HFF-Myc (cell line): ENCODE measurements at places on chromosomes 1 and 21.
A peak's percentile ranks its signal among the peaks of the same experiment; 100 is the strongest.

DNA sequence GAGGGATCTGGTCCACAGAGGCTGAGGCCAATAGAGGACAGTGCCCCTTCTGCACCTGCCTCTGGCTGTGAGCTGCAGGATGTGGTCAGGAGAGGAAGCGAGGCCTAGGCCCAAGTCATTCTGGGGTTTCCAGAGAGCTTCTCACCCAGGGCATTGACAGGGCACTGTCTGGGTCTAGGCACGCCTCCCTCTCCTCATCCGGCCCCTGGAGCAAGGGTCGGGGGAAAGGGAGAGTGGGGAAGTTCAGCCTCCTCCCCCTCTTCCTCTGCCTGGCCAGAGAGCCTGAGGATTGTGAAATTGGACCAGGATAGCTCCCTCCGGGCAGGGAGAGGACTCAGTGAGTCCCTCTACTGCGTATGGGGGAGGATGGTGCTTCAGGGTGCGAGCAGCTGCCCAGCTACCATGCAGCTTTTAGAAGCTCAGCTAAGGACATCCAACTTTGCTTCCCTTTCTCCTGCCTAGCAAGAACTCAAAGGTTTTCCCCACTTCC lies 6.3 kb upstream of the INAVA start:
- no peak for DNase-seq

- no peak for DNase-seq
These were observed 1.0 kb upstream of the NAXE start for GRCh38 chr1:156590326-156591180.

GRCh38 chr1:216827251-216827650 lies 104.0 kb upstream of the ESRRG start:
- DNase-seq: no peak

DNA sequence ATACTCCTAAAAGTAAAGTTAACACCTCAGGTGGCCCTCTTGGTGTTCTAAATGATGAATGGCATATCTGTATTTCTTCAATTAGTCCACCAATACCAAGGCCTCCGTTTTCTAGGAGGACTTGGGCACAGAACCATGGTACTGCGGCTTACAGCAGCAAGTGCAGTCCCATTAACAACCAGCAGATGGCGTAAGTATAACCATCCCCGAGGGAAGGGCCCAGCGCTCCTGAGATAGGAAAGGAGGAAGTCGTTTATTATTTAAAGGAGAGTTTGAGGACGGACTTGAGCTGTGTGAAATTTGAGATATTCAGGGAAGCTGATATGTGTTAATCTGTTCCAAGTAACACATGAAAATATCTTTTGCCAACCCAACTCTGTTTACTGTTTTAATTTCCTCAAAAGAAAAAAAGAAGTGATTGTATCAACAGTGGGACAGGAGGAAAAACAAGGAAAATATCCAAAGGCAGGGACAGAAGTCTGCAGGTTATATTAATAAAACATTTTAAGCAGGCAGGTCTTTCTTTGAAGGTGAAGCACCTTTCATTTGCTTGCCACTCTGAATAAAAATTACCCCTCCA lies 37.7 kb upstream of the KCNJ15 start:
- DNase-seq: peak; percentile 70

GRCh38 chr1:51168936-51169335 lies 66.9 kb downstream of the C1orf185 start:
- DNase-seq: no peak

GRCh38 chr1:12567288-12567819 lies 50.7 kb downstream of the DHRS3 start:
- no peak for DNase-seq

GRCh38 chr1:89064632-89065031 lies 376 bp downstream of the GBP1 start:
- DNase-seq: no peak

DNA sequence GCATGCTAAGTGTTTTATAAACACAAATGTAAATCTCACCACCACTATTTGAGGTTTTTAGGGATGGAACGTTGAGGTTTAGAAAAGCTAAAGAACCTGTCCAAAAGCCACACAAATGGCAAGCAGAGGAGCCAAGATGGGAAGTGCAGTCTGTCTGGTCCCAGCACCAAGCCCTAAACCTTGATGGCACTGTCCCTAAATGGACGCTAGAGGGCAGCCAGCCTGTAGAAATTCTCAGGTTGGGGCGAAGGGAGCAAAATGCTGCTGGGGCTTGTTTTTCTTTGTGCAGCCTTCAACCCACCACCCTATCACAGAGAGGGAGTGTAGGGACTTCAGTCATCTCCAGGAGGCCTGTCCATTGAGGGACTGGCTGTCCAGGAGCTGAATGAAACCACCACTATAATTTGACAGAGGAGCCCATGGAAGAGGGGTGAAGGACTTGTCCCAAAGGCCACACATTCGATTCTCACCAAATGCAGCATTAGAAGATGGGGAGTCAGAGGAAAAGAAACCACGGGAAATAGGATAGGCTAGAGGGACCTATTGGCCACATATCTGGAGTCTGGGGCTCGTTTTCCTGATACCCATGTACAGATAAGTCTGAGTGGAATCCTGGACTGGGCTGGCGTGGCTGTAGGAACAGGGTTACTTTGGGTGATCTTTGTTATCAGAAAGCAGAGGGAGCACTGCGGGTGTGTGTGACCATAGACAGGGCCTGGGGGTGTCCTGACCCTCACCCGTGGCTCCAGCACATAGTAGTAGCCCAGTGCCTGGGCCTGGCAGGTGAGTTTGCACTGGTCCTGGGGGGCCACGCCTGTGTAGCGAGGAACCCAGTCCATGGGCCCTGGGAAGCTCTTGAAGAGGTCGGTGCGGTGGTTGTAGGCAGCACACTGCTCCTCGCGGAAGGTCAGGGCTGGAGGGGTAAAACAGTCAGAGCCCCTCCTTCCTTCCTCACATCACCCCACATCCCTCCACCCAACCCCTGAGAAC lies 6.1 kb downstream of the ADAMTS4 start:
- no peak for DNase-seq

DNA sequence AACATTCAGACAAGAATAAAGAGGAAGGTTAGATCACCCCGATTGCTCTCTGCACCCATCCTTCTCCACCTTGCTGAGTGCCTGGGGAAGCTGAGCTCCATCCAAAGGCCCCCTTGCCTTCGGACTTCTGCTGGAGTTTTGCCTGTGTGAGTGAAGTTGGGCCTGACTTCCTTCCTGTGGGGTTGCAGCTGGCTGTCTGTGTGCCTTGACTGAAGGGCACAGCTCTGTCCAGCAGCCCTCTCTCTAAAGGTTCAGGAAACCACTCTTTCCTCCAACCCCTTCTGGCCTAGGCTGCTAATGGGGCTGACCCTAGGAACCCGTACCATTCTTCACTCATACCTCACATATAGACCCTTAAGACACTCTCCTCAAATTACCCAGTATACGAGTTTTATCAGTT lies 173.4 kb upstream of the HMCN1 start:
- DNase-seq: no peak

DNA sequence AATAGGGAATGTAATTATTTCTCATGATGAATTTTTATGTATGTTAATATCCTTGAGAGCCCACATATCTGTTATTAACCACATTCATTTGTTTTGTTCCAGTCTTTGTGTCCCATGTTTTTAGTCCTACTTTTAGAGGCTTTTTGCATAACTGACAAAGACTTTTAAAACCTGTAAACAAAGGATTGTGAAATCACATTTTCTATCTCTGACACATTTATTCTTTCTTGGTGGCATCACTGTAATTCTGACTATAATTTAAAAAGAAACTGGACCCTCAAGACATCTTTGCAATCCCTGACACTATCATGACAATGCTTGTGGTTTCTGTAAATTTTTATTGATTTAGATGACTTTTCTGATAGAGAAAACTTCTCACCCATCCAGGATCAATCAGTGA lies 313.1 kb downstream of the SIPA1L2 start:
- DNase-seq: no peak

- DNase-seq: no peak
These were observed 4.4 kb upstream of the PRDM15 start for GRCh38 chr21:41883582-41883981.

- DNase-seq: peak; percentile 75
These were observed 13.3 kb downstream of the GPR157 start for GRCh38 chr1:9115351-9116205.

DNA sequence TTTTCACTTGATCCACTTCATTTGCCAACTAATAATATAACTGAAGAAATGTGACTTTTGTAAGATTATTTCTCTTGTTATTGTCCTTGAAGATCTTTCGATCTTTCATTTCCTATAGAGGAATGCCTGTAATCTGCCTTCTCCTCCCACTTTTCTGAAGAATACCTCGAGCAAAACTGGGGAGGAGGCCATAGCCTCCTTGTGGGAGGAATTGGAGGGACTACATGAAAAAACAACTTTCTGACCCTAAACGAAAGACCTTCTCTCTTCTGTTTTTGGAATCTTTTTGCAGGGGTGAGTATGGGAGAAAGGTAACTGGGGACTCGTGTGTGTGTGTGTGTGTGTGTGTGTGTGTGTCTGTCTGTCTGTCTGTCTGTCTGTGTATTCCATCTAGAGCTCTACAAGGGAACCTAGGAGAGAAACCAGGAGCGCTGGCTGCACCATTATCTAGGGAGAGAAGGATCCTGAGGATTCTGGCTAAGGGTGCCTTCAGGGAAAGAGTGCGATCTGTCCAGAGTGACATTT lies 32.4 kb upstream of the MAB21L3 start:
- no peak for DNase-seq

DNA sequence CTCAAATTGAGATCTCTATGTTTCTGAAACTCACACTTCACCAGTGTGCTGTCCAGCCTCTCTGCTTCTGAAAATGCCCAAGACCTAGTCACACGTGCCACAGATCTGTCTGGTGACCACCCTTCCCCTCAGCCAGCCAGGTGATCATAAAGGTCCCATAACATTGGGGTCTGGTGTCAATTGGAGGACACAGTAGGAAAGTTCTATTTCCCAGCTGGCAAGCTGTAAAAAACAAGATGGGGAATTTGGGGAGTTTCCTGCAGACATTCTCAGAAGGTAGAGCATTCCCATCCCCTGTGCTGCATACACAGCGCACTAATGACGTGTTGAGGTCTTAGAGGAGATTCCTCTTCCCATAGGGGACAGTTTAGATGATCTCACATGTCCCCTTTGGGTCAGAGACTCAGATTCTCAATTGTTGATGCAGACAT lies 50.1 kb downstream of the RPS6KA1 start:
- no peak for DNase-seq

- no peak for DNase-seq
These were observed 78.8 kb downstream of the MRPL39 start for GRCh38 chr21:25528515-25528914.

- peak; percentile 42 for DNase-seq
These were observed 113.9 kb downstream of the ATP5PO start for GRCh38 chr21:33801424-33802405.

DNA sequence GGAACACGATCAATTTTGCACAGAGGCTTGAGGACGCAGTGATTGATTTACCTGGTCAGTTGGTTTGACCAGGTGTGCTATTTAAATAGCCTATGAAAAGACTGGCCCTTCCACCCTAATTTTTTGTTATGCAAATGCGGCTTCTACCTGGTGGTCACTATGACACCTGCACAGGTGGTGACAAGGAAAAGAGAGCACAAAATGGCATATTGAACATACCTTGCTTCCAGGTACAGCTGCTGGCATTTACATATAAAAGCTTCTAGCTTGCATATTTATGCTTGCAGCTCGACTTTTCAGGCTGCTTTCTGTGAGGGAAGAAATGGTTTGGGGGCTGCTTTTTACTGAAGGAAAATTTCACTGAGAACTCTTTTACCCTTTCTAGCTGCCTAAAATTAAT lies 15.3 kb upstream of the FMO4 start:
- no peak for DNase-seq

DNA sequence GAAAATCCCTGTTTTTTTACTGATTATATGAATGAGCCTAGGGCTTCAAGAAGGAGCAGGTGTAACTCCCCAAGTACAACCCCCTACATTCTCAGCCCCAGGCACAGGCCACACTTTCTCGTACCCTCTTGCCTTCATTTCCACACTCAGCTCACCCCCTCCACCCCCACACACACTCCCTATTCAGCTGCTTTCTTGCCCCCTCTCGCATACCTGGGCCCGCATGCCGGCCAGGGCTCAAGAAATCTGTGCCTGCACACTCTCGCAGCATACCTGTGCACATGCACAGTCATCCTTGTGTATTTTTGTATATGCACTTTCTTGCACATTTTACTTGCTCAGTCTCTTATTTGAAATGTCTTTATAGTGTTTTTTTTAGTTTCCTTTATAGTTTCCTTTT lies 2.0 kb downstream of the PTPRF start:
- DNase-seq: no peak

DNA sequence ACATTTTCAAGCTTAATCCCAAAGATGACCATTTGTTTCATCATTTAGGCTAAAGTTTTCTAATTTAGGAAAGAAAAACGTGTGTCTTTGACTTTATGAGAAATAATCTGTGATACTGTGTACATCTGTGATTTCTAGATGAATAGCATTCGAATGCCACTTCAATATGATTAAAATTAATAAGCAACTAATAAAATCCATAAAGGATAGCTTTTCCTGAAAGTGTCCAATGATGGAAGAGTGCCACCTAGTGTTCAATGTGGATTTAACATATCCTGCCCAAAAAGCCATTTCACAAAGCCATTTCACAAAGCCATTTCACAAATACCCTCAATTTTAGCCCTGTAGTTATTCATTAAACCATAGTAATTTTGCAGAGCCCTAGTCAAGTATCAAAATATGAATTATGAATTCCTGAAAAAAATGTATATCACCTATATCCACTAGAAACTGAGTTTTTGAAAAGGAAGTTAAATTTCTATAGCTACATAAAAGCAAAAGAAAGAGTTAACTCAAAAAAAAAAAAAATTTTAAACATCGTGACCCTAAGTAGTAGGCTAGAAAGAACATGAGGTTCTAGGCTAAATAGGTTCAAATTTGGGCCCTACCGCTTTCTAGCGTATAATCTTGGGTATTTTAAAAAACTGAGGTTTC lies 19.1 kb downstream of the NME7 start:
- DNase-seq: peak; percentile 43

DNA sequence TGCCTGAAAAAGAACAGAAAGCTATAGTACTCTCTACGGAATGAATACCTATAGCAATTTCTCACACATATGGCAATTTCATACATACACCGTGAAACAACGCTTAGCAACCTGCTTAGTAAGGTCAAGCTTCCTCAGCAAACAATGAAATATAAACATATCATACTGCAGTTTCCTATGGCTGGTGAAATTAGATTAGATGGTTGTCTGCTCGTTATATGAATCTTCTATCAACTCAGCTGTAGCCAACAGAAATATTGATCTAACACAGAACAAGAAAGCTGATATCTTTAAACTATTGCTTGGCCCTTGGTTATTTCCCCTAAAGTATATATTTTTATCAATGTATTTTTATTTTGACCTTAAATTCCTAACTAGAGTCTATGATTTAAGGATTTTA lies 187.8 kb downstream of the SLC44A5 start:
- no peak for DNase-seq

GRCh38 chr1:42003433-42003832 lies 84.7 kb upstream of the HIVEP3 start:
- no peak for DNase-seq
